ENCODE measurements at places on chromosomes 3 and 15.

- DNase-seq, result no peak
- H3K27me3 ChIP-seq, result peaks cover 32% of the 10 kb centered on the region
- H3K4me3 ChIP-seq, result no peak overlapping the region
- H3K27ac ChIP-seq, result no peak overlapping the region
Observed at GRCh38 chr15:51267703-51268083, 70.7 kb downstream of the CYP19A1 start.

DNA sequence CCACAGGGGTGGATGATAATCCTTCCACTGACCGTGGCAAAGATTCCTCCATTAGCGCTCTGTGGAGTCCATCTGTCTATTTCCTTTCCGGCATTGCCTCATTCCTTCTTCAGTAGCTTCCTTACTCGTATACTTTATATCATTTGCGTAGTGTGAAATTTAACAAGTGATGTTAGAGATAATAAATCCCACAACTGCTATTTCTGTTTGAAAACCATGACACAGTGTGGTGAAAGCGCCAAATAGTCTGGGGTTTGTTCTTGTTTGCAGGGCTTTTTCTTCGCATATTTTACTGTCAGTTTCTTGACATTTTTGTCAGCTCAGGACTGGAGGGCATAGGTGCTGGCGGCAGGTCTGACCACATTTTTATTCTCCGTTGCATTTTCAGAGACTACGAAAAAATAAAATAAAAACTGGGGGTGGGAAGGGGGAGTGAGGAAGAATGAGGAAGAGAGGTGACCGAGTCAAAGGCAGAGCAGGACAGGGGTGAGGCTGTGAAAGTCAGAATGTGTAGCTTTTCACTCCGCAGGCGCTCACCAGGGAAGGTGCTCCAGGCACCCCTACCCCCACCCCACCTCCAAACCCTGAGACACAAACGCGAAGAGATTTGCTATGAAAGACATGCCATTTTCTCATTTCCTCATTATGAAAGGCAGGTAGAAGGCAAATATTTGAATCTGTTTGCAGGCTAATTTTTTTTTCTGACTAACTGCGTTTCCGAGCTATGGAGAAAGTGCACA lies 965.0 kb downstream of the MCTP2 start:
- no peak overlapping the region for H3K27ac ChIP-seq
- H3K27me3 ChIP-seq, result peaks cover 5% of the 10 kb centered on the region
- no peaks in the 10 kb centered on the region for H3K36me3 ChIP-seq
- H3K4me3 ChIP-seq, result no peak overlapping the region
- no peaks in the 10 kb centered on the region for H3K4me1 ChIP-seq
- DNase-seq, result no peak

GRCh38 chr15:78715434-78715833 lies 74.4 kb upstream of the CHRNB4 start:
- no peaks in the 10 kb centered on the region for H3K36me3 ChIP-seq
- no peak overlapping the region for H3K27ac ChIP-seq
- no peak overlapping the region for H3K4me3 ChIP-seq

DNA sequence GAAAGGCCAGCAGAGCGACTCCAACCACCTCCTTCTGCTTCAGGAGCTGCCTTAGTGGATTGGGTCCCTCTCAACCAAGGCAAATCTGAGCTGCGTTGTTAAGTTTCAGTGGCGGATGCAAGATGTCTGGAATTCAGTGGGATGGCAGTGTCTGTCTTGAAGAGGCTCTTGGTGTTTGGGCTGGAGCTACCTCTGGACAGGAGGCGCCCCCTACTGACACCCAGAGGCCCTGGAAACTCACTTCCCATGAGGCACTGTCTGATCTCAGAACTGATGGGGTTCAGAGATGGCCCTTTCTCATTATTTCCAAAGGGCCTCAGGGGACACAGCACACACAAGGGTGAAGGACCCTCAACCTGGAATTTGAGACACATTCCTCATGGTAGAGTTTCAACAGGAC lies 6.0 kb upstream of the SLC28A1 start:
- no peaks in the 10 kb centered on the region for H3K36me3 ChIP-seq
- peak; percentile 86 for DNase-seq
- H3K27ac ChIP-seq, result no peak overlapping the region
- H3K4me1 ChIP-seq, result no peaks in the 10 kb centered on the region
- no peaks in the 10 kb centered on the region for H3K27me3 ChIP-seq
- H3K4me3 ChIP-seq, result no peak overlapping the region

All from activated naive CD4-positive, alpha-beta T cell treated with anti-CD3 and anti-CD28 coated beads for 36 hours (primary cell).